ENCODE measurements at places on chromosomes 12 and 14.

- no peak for DNase-seq
Observed at GRCh38 chr14:25929881-25930615, 667.8 kb downstream of the NOVA1 start.

DNA sequence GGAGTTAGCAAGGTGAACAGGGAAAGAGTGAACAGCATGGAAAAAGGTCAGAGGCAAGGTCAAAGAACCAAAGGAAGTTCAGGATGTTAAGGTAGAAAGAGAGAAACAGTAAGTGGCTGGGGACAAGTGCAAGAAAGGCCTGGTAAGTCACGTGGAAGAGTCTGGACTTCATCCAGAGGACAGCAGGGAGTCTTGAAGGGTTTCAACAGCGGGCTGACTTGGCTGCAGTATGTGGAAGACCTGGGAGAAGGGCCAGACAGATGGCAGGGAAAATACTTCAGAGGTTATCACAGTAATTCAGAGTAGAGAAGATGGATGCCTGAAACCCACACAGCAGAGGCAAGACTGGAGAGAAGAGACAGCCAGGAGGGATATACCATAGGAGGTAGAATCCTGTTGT lies 34.0 kb downstream of the CIT start:
- DNase-seq, result no peak

DNA sequence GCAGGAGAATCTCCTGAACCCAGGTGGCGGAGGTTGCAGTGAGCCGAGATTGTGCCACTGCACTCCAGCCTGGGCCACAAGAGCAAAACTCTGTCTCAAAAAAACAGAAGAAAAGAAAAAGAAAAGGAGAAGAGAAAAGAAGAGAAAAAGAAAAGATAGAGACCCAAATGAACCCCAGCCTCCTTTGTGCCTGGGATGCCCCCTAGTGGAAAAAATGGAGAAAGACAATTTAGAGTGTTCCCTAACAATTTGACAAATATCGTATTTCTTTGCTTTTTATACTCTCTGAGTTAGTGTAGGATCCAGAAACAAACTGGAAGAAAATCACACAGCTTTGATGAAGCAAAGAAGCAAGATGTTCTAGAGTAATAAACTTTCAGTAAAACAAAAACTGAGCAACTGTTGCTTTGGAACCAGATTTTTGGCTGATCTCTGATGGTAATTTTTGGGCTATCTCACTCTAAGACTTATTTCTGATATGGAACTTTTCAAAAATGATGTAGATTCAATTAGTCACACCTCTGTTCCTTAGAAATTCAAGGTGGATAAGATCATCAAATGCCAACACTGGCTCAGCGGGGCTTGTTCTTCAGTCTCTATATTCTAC lies 18.6 kb upstream of the PRKAB1 start:
- no peak for DNase-seq

DNA sequence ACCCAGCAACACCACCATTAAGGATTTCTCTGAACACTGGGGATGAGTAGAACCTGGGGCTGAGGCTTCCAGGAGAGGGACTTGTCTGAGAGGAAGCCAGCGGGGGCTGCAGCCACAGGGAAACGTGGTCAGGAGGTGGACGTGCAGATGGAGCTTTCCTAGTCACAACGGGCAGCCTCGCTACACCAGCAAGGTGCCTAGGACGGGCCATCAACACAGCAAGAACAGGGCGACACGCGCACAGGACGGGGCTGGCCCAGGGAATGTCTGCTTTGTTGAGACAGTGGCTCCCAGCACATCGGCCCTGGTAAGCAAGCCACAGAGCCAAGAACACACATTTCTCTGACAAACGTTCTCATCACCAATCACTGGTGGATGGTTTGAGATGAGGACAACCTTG lies 25.3 kb downstream of the ANKLE2 start:
- DNase-seq, result no peak

DNA sequence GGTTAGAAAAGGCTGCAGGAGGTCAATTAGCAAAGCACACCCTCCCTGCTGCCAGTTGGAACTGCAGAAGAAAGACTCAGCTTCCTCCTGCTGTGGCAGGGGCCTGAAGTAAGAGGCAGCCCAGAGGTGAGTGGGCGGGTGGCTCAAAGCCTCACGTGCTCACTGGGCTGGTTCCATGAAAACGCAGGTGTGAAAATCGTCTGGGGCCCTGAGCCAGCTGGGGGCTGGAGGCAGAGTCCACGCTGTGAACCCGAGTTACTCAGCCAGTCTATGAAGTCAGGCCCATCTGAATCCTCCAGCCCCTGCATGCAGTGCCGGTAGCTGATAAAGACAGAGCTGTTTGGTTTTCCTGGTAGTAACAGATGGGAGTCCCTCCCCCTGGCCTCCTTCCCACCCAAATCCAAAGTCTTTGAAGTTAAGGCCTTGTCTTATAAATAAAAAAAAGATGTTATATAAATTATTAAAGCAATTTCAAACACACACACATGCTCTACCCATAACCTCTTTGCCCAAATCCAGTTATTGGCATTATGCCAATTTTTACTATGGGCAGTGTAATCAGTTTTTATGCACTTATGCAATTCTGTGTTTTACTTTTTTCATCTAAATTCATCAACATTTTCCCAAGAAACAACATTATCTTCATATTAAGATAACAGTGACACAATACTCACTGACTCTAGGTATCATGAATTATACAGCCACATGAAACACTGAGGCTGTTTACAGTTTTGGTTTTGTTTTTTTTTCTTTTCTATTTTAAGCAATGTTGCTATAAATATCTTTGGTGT lies 57.9 kb upstream of the PNMA1 start:
- DNase-seq, result peak; percentile 83

GRCh38 chr14:91416744-91417119 lies 888 bp downstream of the CCDC88C start:
- DNase-seq, result peak; percentile 54

Measured in activated T-cell treated with anti-CD3 and anti-CD28 coated beads, Interleukin-2, amount 50 U/mL, for 48 hours (primary cell).